ENCODE measurements at places on chromosomes 16 and 17.

GRCh38 chr17:80029258-80029974, 6.3 kb downstream of the TBC1D16 start:
- DNase-seq = no peak

DNA sequence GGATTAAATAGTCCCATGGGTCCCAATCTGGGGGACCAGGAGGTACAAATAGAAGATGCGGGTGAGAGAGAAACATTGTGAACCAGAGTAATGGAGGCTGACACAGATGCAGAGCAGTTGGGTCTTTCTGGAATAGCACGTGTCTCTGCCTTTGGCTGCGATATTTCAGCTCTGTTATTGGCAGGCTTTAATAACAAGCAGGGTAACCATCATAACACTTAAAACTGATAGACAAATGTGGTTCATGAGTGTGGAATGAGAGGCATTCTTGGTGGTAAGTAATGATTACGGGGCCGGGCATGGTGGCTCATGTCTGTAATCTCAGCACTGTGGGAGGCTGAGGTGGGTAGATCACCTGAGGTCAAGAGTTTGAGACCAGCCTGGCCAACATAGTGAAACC, 110.3 kb downstream of the SNX29 start:
- DNase-seq = no peak

DNA sequence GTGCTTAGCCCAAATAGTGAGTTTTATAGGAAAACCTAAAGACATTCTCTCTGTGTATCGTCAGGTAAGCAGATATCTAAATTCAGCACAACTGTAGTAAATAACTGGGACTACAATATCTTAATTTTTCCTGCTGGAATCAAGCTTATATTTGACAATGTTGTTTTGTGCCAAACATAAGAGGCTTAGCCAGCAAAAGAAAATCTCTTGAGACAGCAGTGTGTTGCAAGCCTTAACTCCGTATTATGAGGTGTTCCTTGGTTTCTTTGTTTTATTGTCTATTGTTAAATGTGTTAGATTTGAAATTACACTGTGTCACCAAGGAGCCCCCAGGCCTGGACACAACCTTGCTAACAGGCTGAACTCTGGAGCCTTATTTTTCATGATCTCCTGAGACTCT, 1570.6 kb upstream of the GOT2 start:
- no peak for DNase-seq

DNA sequence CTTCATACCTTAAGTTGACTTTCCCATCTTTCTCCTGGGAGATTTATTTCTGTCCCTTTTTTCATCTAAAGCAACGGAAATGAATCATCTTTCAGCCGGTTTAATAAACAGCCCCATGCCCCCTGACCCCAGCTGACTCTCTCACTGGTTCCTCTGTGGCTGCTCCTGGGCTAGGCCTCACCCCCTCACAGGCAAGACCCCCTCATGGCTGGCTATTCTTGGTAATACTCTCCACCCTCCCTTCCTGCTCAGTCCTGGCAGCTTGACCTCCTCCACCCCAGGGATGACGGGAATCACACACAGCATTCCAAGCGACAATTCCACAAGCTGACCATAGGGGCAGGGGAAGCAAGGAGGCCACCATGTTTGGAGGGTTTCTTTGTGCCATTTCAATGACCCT, 1.5 kb upstream of the ADAP2 start:
- DNase-seq = no peak

DNA sequence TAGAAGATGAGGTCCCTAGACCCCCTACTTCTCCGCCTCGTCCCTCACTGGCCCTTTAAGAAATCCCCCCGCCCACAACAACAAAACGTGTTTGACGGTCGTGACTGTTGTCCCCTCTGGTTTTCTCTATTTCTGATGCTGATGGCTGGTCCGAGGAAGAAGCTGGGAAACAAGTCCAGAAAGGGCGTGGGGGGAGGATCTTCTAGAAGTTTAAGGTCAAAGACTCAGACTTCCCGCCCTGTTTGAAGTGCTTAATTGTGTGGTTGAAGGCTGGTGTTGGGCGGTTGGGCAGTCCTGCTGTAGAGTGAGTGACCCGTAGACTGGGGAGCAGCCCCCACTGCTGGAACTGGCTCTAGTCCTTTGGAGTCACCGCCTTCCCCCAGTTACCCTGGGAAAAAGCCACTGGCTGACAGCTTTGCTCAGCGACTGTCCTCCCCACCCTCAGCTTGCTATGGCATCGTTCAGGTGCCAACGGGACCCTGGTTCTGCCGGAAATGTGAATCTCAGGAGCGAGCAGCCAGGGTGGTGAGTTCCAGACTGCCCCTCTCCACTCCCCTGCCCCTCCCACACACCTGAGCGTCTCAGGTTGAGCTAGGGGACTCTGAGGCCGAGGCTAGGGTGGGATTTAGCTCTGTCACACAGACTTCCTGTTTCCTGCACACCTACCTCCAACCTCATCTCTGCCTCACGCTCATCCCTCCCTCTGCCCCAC, 1.6 kb downstream of the MLLT6 start:
- no peak for DNase-seq

- DNase-seq = no peak
Measured at GRCh38 chr16:85232369-85233142, 120.3 kb upstream of the CIBAR2 start.

GRCh38 chr17:36066365-36066985, 2.4 kb downstream of the CCL18 start:
- DNase-seq = no peak

- DNase-seq = no peak
Measured at GRCh38 chr16:17348042-17348783, 122.5 kb downstream of the XYLT1 start.

DNA sequence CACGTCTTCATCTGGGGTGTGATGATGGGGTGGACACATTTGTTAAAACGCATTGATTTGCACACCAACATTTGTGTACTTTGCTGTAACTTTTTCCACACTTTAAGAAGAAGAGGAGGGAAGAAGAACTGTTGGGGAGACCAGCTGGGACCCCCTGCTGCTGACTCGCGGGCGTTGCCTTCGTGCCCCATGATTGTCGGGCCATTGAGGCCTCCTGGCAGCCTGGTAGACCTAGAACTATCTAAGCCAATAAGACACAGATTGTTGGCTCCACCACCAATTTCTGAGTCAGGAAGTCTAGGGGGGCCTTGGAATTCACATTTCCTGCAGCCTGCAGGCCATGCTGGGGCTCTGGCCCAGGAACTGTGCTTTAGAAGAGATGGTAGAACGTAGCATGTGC, 105.5 kb downstream of the TNFRSF13B start:
- no peak for DNase-seq

GRCh38 chr16:66862023-66862520, 17.9 kb downstream of the CA7 start:
- no peak for DNase-seq

- DNase-seq = no peak
Measured at GRCh38 chr16:85607796-85608514, 5.2 kb upstream of the GSE1 start.

DNA sequence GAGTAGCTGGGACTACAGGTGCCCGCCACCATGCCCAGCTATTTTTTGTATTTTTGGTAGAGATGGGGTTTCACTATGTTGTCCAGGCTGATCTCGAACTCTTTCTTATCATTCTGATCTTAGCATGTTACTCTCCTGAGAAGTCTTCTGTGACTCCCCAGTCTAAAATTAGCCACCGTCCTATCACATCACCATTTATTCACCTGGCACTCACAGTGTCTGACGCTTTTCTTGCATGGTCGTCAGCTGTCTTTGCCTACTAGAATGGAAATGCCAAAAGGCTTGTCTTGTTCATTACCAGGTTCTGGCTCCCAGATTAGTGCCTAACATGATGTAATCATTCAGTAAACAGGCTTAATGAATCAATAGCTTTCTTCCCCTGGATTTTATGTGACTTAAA, 23.8 kb downstream of the TOM1L1 start:
- no peak for DNase-seq

- DNase-seq = no peak
Measured at GRCh38 chr17:60305141-60305540, 86.8 kb downstream of the USP32 start.

DNA sequence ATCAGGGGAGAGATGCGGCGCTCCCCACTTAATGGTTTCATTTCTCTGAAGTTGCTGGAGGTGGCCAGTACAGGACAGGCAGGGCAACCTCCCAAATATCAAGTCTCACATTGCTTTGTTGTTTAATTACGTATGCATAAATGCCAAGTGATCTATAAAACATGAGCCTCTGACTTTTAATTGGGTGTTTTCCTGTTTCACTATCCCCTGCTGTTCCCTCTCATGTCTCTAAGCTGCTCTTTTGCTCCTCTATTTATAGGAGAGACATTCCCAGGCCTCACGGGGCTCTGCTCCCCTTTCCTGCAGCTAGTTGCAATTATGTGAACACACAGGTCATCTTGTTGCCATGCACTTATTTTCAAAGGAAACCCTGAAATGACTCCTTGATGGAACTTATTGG, 1173.5 kb upstream of the GOT2 start:
- no peak for DNase-seq
